ENCODE measurements at places on chromosomes 4 and X.

GRCh38 chr4:74156521-74156920 lies 1.4 kb upstream of the MTHFD2L start:
- no peak for DNase-seq

DNA sequence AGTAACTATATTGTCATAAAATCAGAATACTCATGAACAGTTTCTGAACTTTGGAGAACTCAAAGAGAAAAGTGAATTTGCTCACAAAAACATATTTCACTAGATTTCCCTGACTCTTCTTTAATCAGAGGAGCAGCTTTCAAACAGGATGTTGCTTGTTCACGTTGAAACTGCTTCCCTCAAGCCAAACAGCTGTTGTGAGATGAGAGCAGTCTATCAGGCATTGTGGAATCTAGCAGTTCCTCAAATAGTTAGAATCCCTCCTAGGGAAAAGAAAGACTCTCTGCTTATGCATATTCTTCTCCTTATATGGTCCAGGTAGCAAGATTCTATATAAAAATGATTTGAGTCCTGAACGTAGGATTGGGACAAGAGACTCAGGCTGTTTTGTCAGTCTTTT lies 1012.1 kb downstream of the FAM133A start:
- no peak for DNase-seq

DNA sequence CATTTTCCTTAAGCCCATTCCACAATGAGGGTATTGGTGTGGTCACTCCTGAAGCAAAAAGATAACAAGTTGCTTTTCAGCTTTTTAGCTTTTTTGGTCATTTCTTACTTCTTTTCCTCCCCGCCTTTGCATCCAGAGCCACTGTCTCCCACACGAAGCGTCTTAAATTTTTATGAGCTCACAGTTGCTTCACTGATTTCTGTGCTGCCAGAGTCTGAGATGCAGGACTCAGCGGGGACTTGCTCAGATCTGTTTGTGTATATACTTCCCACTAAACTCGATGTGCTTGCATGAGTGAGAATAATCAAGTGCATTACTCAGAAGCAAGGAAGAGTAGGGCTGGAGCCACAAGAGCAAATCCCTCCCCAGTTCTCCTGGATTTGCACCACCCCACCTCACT lies 80.2 kb upstream of the FHL1 start:
- DNase-seq, result no peak

DNA sequence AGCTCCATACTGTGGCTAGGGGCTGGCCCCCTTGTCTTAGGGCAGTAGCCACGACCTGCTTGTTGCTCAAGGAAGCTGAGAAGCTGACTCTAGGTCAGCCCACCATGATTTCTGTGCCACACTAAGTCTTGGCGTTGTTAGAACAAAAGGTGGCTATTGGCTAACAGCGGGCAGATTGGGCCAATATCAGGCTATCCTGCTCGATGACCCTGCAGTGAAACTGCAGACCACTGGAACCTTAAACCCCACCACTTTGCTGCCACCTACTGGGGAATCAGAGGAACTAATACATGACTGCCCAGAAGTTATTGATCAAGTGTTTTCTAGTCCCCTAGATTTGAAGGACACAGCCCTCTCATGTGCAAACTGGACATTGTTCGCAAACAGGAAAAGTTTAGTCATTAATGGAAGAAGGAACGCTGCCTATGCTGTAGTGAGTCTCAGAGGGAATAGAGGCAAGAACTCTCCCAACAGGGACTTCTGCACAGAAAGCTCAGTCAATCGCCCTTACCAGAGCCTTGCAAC lies 17.0 kb upstream of the PAPSS1 start:
- no peak for DNase-seq

DNA sequence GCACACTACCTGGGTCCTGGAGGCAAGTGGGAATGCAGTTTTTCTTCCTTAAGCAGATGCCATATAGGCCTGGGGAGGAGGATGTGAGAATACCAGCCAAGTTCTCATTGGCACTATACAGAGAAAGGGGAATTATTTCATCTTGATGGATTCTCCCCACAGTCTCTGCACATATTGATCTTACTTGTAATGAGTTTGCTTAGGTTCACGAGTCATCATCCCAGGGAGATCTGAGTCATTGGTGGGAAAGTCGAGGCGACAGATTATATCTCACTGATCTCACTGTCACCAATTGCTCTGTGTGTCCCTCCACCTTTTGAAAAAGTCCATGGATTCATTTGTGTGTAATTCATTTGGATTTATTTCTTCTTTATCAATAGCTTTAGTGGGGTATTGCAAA lies 156.8 kb downstream of the AR start:
- DNase-seq, result no peak

DNA sequence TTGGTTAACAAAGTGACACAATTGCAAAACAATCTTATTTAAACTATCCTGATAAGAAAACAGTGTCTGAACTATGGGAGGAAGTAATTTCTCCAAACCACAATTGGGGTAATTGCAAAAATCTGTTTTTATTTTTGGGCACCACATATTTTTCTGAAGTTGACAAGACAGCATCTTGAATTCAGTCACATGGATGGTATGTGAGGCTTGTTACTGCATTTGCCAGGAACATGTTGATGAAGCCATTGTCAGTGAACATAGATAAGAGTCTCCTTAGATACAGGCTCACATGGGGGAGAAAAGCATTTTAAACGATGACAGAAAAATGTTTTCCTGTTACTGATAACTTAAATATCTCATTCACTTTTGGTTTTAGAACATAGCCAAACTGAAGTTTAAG lies 5.5 kb upstream of the USP53 start:
- DNase-seq, result no peak

DNA sequence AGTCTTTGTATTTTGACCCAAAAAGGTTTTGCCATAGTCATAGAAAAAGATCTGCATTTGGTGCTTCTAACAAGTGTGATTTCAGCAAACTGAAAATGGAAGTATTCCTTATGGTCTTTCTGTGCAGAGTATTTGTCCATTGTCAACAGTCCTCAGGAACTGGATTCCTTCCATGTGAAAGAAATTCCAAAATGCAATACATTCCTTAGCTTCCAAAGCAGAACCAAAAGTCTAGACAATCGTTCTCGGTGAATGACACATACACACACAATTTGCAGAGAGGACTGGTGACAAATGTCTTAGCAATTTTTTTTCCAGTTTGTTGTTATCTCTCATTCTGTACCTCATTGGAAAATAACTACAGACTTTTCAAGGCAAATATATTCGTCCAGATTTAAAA lies 562.2 kb upstream of the SLIT2 start:
- DNase-seq, result no peak

DNA sequence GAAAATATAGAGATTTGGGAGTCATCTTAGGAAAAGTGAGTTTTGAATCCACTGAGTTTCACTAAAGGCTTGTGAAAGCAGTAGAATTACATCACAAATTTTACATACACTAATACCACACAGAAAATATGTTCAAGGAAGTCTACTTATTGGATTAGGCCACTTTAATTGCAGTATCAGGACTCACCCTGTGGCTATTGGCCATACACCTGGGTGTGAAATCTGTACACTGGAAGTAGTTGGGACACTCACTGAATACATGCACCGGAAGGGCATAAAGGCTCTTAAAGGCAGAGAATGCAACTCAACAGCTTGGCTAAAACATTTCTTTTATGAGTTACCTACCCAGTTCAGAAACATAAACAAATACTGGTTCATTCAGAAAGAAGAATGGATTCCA lies 19.8 kb downstream of the MAOB start:
- no peak for DNase-seq

GRCh38 chrX:27380163-27380845 lies 82.8 kb downstream of the PPP4R3C start:
- DNase-seq, result no peak

- no peak for DNase-seq
These were observed 11.5 kb downstream of the CXCL2 start for GRCh38 chr4:74087481-74087880.

DNA sequence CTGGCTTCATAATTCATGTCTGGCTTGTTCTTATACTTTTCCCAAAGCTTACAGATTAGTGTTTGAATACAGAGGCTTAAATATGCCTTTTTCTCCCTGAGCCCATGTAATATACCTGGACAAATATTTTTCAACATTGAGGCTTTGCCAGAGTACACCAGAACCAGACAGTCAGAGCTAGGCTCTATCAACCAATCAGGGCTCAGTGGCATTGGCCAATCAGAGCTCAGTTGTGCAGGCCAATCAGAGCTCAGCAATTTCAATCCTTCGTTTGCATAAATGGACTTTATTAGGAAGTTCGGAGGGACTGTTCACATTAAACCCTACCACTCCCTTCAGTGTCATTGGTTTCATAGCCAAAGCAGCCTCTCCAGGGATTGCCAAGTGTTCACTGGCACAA lies 51.2 kb upstream of the TMSB15B start:
- DNase-seq, result no peak

DNA sequence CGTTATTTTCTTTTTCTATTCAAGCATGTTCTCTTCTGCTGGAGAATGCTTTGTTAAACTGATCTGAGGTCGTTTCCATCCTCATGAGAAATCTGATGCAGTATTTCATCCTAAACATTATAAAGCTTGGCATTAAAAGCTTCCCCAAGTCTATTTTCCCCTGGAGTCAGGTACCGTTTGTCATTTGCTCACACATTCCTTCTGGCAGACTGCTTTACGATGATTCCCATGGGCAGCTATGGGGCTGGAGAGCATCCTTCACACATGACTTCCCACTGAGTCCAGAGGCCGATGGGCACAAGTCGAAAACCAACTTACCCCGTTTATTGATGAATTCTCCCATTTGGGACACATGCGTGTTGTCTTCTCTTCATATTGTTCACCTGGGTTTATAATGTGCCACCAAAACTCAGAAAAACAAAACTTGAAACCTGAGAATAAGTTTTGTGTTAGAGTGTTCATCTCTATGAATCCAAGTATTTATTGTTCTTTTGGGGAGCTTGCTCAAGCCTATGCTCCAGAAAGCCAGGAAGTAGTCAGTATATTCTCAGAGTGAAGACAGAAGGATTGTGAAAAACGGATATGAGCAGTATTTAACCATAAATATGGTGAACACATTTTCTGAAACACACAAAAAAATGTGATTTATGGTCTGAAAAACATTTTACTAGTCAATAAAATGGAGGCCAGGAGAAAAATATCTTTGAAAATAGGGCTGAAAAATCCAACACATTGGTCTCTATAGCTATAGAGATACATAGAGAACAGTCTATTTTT lies 298.8 kb upstream of the NOCT start:
- no peak for DNase-seq

Measured in head of caudate nucleus (tissue), 42 donors.